ENCODE measurements at places on chromosomes 2 and 18. TPM values are rescaled to one million over a fixed set of nuclear protein-coding genes. Genes with fewer than 3 reads are reported as not detected.

GRCh38 chr2:86577817-86578456, 14.7 kb upstream of the CHMP3 start:
- no peak for DNase-seq

- DNase-seq: no peak
These were observed 76.5 kb upstream of the EPB41L3 start for GRCh38 chr18:5620289-5620688.

DNA sequence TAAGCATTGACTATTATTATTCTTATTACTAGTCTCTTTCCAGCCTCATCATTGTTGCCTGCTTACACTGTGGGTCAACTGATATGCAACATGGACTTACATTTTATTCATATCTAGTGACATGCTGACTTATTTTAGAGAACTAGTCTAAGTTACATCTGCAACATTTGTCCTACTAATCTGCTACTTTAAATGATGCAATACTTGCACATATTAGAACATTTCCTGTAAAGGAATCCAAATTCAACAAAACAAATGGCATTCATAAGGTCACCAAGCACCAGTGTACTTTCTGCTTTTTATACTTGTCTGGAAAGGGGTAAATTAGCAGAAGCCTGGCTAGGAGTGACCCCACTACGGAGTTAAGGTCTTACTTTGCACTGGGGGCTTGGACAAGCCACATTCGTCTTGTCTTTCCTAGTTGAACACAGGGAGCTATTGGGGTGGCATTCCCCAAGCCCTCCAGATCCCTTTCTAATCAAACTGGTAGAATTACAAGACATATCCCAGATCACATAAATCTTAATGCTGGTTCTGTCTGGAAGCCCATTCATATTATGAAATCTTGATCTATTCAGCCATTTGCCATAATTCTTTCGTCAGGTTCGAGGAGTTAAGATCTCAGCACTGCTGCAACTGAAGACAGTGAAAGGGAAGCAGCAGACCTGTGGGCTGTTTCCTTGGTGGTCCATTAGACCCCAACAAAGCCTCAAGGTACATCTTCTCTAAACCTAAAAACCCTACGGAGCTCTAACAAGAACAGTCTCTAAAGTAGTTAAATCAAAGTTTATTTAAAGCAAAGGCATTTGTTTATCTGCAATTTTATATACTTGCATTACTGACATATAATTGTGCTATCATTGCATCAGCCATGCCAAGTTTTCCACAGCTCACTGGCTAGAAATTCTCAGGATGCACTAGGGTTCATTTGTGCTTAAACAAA, 49.9 kb upstream of the RTN4 start:
- DNase-seq: no peak

GRCh38 chr2:854460-854859, 96.2 kb upstream of the SNTG2 start:
- DNase-seq: no peak

GRCh38 chr2:72220170-72220569, 72.5 kb upstream of the CYP26B1 start:
- no peak for DNase-seq

ALPP gene
- 47.5 TPM for total RNA-seq
